Spinal cord (tissue), 10 donors: ENCODE measurements at places on chromosomes 12 and 14.

GRCh38 chr14:105022276-105022670 lies 1.4 kb upstream of the CDCA4 start:
- no peak for DNase-seq

DNA sequence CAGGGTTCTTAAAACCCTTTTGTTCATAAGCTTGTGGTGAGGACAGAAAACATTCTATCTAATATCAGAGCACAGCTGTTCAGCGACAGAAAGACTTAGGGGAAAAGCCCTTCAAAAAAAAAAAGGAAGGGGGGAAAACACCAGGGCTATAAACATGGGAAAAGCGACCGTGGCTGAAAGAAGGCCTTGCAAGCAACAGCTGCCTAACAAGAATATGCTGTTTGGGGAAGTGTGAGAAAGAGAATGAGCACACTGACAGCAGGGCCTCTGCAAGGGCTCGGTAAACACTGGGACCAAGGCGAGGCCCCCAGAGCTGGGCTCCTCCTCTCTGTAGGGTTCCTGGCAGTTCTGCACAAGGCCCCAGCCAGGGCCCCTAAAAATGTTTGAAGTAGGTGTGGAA lies 27.4 kb upstream of the CCND2 start:
- DNase-seq = peak; percentile 58

GRCh38 chr12:89350630-89351488 lies 1.4 kb downstream of the DUSP6 start:
- DNase-seq = peak; percentile 46

DNA sequence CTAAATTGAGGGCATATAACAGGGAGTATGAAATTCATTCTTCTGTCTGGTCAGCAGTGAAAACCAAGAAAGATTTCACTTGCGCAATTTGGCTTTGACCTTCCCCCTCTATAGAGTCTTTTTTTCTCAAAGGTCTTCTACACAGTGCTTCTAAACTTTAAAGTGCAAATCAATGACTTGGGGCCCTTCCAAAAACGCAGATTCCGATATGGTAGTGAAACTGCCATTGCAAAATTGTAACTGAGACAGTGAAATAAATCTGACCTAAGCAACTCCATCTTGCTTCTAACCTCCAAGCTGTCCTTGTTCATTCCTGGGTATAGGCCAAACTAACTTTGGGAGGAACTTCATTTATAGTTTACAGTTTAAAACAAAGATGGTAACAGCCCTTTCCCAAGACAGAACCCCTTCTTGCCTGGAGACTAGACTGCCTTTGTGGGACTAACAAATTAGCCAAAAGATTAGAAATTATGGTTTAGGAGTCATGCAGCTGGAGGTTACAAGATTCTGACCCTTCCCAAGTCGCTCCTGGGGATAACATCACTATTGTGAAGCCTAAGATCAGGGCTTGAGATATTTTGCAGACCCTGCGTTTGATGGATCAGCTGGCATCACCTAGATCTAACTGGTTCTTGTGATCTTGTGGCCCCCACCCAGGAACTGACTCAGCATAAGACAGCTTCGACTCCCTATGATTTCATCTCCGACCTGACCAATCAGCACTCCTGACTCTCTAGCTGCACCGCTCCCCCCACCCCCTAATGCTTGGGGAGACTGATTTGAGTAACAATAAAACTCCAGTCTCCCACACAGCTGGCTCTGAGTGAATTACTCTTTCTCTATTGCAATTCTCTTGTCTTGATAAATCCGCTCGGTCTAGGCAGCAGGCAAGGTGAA lies 5.0 kb downstream of the SLC25A21 start:
- DNase-seq = no peak

DNA sequence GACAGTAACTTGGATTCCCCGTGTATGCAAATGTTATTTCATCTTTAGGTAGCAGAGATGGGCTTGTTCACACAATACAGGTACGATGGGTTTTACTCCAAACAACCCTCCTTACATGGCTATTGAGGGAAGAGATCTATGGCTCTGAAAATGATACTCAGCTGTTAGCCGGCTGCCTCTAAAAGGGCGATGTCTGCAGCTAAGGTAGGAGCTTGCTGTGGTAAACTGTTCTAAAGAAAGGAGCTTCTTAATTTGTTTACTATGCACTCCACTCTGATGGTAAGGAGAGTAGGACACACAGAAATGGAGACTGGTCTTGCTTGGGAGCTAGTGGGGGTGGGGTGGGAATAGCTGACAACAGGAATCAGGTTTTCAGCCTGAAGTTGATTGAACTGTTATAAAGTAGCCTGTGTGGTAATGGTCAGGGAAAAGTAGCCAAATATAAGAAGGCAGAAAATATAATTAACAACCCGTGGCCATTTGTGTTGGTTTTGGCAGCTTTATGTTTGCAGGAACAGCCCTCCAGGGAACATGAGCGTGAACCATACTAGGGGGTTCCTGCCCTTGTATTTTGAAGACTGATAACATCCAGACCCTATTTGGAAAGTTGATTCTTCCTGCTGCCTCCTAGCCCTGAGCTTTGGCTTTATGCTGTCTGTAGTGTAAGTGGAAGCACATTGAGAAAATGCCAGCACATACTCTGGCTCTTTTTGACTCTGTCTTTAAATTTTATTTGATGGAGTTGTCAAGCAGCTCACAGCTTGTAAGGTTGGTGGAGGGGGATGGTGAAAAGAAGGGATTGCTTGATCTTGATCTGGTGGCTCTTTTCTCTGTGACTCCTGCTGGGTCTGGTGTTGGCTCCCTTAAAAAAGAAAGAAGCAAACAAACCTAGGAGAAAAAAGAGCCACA lies 929.8 kb downstream of the DIO2 start:
- peak; percentile 49 for DNase-seq

GRCh38 chr12:128813883-128814282 lies 9.9 kb downstream of the SLC15A4 start:
- DNase-seq = no peak

DNA sequence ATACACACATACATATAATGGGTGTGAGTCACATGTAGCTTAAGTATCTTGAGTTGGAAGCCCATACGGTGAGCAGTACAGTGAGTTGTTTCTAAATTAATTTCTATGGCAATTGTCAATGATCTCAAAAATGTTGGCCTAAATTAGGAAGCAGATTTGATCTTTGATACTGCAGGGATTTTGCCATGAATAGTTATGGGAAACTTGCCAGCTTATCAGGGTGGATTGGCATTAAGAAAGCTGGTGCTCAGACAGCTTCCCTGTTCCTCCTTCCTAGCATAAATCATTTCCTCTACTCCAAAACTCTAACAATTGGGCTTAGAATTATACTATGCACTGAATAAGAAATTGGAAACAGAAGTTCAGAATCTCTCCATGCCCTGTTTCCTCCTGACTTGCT lies 150.9 kb upstream of the FRMD6 start:
- no peak for DNase-seq

GRCh38 chr12:6536894-6537579 lies 2.7 kb downstream of the GAPDH start:
- DNase-seq = no peak

- DNase-seq = no peak
Observed at GRCh38 chr12:10068644-10069043, 30.1 kb downstream of the CLEC1A start.

- DNase-seq = no peak
Observed at GRCh38 chr12:68075416-68075815, 84.1 kb downstream of the IFNG start.

DNA sequence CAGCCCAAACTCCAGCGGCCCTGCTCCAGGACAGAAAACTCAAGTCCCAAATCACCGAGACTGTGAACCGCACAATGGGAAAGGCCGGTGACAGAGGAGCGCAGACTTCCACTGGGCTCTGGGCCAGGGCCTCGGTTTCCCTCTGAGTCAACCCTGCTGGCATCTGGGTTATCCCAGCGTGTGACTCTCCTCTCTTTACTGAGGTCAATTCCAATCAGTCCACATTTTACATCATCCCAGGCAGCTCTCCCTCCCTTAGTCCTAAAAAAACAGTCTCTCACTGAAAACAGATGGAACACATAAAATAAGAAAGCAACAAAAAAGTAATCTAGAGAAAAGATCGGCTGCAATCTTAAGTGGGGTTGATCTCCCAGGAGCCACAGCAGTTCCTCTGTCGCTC lies 36.9 kb downstream of the ITPK1 start:
- DNase-seq = no peak

- no peak for DNase-seq
Observed at GRCh38 chr12:4933411-4933810, 23.7 kb downstream of the KCNA1 start.

DNA sequence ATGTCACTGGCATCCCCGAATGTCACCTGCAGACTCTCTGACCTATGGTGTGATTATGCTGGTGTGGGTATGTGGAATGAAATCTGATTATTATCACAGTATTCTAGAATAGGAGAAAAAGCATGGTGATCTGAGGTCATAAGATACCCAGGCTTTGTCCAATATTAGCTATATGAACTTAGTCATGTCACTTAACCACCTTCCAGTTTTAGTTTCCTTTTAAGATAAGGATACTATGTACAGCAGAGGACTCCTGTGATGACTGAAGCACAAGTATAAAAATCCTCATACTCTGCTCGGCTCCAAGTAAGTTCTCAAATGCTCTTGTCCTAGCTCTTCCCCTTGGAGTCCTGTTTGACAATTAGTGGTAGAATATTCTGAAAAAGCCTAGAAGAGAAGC lies 2.8 kb downstream of the GNS start:
- no peak for DNase-seq

DNA sequence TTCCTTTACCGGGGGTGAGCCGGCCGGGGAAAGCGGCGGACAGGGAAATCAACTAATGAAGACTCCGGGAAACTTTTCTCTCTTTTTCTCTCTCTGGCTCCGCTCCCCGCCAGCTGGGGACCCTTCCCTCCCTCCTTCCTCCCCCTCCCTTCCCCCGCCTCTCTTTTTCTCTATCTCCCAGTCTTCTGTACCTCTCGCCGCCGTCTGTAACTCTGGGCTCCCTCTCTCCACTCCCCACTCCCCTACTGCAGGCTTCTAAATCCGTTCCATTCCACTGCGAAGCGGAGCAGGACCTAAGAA lies 6.9 kb upstream of the HOXC11 start:
- no peak for DNase-seq

- DNase-seq = no peak
Observed at GRCh38 chr12:103848143-103848542, 7.1 kb upstream of the NT5DC3 start.

DNA sequence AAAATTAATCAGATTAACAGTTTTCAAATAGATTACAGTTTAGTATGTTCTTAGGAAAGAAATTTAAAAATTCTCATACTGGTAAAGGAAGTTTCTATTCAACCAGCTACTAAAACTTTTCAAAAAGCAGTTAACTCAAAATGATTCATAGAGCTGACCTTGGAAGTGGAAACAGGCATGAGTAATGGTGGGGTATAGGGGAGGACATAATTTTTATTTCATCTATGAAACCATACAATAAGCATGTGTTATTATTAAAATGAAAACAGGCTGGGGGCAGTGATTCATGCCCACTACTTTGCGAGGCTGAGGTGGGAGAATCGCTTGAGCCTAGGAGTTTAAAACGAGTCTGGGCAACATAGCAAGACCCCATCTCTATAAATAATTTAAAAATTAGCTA lies 73.0 kb downstream of the DNAI7 start:
- no peak for DNase-seq

DNA sequence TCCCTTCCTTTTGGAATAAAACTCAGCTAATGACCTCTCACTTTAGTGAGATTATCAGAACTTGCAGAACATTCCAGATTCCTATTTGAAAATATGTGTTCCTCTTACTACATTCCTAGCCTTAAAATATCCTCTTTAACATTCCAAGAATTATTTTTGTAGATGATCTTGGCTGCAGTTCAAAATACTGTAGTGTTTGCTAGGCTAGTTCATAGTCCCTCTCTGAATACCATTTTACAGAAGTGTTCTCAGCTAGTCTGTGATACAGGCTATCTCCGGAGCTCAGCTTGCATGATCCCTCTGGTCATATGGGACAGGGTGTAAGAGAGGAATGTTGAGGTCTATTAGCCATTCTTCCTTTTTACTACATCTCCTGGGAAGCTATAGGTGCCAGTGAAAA lies 17.6 kb upstream of the GPR33 start:
- no peak for DNase-seq

- no peak for DNase-seq
Observed at GRCh38 chr14:92558319-92558718, 44.7 kb downstream of the RIN3 start.

GRCh38 chr14:61444215-61444768 lies 122.9 kb downstream of the PRKCH start:
- no peak for DNase-seq

DNA sequence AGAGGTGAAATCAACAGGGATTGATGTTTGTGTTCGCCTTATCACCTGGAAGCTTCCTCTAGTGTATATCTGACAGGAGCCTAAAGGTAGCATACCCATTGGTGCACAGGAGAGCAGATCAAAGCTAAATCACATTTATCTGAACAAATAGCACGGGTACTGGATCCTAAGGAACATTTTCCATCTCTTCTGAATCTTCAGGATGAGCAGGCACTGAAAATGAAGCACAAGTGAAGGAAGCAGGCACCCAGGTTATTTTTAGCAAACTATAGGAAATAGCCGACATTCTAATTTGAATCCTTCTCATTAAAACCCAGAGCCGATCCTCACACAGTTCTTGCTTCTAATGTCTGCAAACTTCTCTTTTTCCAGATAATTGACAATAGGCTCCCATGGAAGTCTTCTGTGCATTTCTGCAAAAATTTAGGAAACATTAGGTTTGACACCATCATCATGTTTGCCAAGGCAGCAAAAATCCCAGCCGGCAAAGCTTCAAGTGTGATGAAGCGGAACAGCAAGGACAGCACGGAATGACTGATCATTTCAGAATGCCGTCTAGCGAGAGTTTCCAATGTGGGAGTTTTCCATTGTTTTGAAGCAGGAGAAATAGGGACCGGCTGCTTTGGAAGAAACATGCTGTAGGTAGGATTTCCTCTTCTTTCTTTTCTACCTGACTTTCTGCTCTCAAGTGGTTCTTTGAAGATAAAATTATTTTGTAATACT lies 24.3 kb upstream of the RGS6 start:
- no peak for DNase-seq

DNA sequence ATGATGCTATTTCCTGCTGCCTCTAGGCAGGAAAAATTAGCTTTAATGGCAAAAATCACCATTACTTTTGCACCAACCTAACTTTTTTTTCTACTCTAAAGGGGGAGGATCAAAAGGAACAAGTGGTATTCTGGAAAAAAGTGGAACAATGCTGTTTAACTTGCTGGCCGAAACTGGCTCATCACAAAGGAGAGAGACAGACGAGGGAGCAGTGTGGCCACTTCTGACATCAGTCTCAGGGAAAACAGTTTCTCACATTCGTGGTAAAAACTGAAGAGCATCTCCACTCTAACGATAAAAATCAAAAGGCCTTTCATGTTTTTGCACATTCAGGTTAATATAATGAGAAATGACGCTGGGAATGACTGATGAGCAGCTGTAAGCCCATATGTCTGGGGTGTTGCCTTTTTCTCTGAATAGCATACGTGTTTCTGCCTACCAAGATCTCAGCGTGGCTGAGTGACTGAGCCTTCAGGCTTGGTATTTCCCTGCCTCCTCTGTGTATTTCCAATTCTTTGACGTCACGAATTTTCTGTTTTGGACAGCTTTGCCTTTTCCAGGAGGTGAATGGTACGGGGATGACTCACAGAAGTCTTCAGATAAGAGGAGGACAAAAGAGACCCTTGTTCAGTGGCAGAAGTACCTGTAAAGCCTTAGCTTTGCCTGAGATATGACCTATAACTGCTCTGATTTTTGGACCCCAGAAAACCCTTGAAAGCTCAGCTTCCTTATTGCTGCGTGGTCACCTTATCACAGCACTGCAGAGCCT lies 358.8 kb downstream of the GLT1D1 start:
- DNase-seq = no peak

GRCh38 chr12:25151476-25151875 lies 43.5 kb downstream of the DNAI7 start:
- peak; percentile 13 for DNase-seq
